Upper lobe of left lung (tissue), 6 donors: ENCODE measurements at places on chromosomes 12 and 14. TPM values are rescaled to one million over a fixed set of nuclear protein-coding genes. Genes with fewer than 3 reads are reported as not detected.

Gene KIF26A
- total RNA-seq = 2.1 TPM

Gene RFX4
- not detected for total RNA-seq

Gene TAS2R50
- not detected for total RNA-seq

Gene PRH2
- not detected for total RNA-seq

Gene AQP6
- not detected for total RNA-seq

Gene ADAM21
- total RNA-seq = not detected

Gene B3GNT4
- not detected for total RNA-seq

Gene A2M
- total RNA-seq = 1,672 TPM

Gene ATF1
- 48.1 TPM for total RNA-seq

Gene LBHD2
- not detected for total RNA-seq
